Amniotic stem cell (primary cell): ENCODE measurements at places on chromosomes 1 and 21.

DNA sequence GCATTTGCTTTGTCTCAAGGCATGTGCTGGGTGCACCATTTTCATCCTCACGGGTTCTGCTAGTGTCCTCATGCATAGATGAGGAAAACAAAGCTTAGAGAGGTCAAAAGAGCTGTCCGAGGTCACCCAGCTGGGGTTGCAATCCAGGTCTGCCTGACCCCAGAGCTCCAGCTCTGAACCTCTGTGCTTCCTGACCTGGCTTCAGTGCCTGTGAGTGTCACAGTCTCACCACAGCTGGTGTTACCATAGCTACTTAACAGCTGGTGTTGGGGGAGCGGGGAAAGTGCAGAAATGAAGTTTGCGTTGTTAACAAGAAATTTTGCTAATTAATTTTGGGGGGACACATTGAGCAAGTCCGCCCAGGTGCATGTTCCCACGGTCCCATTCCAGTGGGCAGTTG is 328.5 kb downstream of the KIF26B start:
- no peak for DNase-seq

DNA sequence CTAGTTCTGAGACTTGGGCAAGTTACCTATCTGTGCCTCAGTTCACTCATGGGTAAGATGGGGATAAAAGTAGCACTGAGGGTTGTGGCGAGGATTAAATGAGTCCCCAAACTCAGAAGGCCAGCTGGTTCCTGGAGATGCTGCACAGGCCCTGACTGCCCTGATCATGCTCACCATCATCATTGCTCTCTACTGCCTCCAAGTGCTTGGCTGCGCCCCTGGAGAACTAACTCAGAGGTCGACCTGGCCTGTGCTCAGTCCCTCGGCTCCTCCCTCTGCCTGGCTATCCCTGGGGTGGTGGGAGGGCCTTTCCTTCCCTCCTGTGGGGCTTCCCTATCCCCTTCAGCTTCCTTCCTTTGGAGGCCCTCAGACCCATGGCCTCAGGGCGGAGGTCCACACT is 5.6 kb downstream of the SLC5A9 start:
- no peak for DNase-seq

DNA sequence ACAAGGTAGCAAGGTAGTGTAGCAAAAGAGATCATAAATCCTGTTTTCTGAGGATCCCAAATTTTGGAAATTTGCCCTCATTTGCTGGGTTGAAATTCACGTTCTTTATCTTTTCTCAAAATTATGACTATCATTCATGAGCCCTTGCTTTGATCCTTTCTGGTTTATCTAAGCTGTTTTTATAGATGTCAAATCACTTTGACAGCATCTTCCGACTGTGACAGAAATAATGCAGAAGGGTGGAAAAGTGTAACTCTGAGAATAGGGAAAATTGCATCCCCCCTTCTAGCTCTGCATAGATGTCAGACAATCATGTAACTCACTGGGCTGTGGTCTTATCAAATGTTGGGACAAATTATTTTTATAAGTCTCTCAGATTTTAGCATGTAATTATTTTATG is 550.1 kb downstream of the OMA1 start:
- no peak for DNase-seq

GRCh38 chr1:202107321-202107761 is 15.4 kb upstream of the GPR37L1 start:
- DNase-seq, result no peak

DNA sequence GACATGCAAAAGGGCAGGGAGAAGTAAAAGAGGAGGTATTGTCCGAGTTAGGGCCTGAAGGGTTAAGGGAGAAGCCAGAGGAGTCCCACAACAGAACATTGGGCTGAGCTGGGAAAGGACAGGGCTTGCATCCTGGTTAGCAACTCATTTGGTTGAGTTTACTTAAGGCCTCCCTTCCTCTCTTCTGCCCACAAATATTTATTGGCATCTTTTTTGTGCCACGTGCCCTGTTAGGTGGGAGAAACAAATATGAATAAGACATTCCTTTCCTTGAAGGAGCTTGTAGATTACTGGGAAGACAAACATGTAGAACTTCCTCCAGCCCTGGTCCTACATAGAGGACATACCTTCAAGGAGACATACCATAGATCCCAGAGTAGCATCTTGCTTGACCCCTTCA is 53.0 kb upstream of the PRELP start:
- no peak for DNase-seq

DNA sequence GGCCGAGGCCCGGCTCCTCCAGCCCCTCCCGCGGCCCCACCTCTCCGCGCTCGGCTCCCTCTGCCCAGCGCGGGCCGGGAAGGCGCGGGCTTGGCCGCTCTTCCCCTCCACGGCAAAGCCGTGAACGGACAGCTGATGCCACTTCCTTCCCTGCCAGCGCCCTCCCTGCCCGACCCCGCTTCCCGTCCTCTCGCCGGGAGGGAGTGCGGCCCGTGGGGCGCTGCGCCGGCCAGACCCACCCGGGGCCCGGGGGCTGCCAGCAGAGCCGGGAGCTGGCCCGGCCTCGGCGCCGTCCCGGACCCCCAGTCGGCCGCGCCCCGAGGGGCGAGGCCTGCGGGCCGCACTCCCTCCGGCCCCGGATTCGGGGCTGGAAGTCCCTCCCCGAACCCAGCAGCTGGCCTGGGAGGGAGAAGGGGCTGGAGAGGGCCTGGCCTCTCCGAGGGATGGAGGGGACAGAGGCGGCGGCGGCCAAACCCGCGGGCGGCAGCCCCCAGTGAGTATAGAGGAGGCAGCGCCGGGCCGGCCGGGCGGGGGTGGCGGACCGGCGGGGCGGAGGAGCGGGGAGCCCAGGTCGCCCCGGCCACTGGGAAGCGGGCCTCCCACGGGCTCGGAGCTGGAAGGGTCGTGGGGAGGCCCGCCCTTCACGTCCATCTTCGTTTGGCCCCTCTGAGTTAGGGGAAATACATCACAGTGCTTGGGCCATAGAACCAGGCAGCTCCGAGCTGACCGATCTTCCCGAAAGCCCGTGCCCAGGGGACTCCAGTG is at the start of gene KIAA1614:
KIAA1614 (plus strand) TSS at position 97 of the 765 bp plus-strand sequence; CDS start at position 444, 347 bp downstream.
- no peak for DNase-seq
